Left kidney (tissue), 8 donors: ENCODE measurements at places on chromosomes 11 and 22. TPM values are rescaled to one million over a fixed set of nuclear protein-coding genes. Genes with fewer than 3 reads are reported as not detected.

Gene RASSF10
- polyA plus RNA-seq = 24.0 TPM

Gene RIN1
- polyA plus RNA-seq = 1.6 TPM

Gene CD6
- polyA plus RNA-seq = 1.5 TPM

Gene XKR3
- polyA plus RNA-seq = not detected

Gene MUC5AC
- 0.03 TPM for polyA plus RNA-seq

Gene SMIM35
- 0.17 TPM for polyA plus RNA-seq

Gene BLID
- polyA plus RNA-seq = not detected

- no peak for DNase-seq
Observed at GRCh38 chr11:36450110-36450572, 59.9 kb downstream of the TRAF6 start.

DNA sequence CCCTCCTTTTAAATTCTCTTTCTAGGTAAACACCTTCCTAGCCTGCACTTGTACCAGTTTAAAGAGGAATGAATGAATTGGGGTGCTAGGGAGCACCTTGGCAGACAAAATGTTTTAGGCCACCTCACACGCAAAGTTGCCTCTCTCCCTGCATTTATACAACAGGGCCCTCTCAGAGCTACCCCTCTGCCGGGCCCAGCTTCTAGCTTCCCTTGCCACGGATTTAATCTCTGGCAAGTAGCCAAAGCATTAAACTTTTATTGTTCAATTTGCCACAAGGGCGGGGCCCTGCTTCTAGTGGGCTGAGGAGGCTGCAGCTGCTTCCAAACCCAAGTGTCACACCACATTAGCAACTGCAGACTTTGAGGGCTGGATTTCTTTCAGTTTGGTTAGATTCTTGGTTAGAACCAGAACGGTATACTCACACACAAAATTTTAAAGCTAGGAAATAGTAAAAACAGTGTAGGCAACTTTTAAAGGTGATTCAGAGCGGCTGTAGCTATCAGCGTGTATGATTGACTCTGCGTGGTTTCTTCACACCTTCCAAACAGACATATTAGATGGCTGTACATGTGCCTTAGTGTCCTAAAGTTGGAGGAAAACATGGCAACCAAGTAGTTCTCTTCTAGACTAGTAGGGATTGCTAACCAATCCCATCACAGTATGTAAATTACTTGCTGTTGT, 6.5 kb downstream of the KREMEN1 start:
- DNase-seq = no peak

DNA sequence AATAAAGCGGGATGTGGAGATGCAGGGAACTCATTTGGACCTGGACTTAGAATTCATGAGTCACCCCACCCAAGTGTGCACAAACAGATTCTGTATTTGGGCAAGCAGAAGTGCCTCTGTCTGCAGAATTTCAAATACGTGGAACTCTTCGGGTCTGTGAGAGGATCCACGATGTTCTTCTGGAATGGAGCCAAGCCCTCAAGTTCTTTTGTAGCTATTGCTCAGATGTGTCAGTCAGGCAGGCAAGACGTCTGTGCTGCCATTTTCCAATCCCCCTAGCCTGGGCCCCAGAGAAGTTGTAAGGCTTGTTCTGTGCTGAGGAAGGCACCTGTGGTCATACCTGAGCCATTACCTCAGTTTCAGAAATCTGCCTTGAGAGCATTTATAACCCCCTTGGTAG, 132.8 kb upstream of the RASSF10 start:
- no peak for DNase-seq

- DNase-seq = no peak
Observed at GRCh38 chr22:35860087-35860733, 142.5 kb downstream of the APOL5 start.

DNA sequence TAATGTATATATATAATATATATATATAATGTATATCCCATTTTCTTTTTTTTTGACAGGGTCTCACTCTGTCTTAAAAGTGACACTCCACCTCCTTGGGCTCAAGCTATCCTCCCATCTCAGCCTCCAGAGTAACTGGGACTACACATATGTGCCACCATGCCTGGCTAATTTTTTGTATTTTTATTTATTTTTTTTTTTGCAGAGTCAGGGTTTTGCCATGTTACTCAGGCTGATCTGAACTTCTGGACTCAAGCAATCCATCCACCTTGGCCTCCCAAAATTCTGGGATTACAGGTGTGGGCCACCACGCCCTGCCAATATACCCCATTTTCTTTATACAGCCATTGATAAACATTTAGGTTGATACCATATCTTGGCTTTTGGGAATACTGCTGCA, 33.9 kb upstream of the SLC22A24 start:
- no peak for DNase-seq

- no peak for DNase-seq
Observed at GRCh38 chr11:985406-985805, 51.1 kb downstream of the MUC6 start.

GRCh38 chr11:117724104-117724503, 72.9 kb downstream of the DSCAML1 start:
- no peak for DNase-seq

DNA sequence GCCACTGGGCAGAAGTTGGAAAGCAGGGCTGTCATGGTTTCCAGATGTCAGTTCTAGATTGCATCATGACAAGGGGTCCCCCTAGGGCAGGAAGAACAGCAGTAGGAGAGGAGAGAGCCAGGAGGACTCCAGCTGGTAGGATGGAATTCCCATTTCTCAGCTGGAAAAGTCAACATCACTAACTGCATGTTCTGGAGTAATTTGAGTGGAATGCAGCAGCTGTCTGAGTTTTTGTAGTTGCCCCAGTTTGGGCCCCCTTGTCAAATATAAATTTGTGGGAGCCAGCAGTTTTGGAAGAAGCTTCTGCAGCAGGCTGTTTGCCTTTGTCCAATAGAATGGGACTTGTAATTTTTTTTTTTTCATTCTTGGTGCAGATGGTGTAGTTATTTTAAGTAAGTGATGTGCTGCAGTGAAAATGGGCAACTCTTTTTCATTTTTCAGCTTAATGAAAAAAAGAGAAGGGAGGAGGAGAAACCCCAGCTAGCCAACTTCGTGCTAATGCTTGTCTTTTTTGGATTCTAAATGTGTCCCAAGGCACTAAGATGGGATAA, 86.9 kb downstream of the LDLRAD3 start:
- DNase-seq = no peak

DNA sequence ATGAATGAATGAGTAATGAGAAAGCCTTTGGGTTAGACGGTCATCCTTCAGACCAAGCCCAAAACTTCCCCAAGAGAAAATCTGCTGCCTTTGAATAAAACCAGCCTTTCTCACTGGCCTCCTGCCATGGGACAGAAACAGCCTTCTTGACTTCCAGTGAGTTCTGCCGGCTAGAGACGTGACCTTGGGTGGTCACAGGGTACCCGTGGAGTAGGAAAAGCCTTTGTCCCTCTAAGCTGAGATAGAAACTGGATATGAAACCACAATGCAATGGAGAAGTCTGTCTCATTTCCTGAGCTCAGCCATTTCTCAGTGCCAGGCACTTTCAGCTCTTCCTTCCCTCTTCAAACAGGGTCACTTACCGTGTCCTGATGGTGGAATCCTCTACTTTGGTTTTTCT, 21.2 kb upstream of the YWHAH start:
- no peak for DNase-seq

- DNase-seq = no peak
Observed at GRCh38 chr22:32836280-32837123, 35.0 kb downstream of the TIMP3 start.

DNA sequence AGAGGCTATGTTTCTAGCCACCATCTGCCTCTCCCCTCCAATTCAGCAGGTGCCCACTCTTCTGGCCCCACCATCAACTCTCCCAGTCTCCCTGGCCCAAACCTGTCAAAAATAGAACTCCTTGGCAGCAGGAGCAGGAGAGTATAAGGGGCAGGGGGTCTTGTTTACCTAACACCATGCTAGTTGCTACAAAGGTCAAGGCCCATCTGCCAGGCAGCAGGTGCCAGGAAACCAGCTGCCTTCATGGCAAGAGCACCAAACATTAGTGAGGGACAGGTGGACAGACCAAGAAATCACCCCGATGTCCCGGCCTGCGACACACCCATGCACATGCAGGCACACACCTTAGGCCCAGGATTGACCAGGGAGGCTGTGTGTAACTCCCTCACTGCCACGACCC, 387.9 kb downstream of the BUD13 start:
- no peak for DNase-seq

GRCh38 chr11:27464289-27464696, 8.3 kb downstream of the LGR4 start:
- no peak for DNase-seq

DNA sequence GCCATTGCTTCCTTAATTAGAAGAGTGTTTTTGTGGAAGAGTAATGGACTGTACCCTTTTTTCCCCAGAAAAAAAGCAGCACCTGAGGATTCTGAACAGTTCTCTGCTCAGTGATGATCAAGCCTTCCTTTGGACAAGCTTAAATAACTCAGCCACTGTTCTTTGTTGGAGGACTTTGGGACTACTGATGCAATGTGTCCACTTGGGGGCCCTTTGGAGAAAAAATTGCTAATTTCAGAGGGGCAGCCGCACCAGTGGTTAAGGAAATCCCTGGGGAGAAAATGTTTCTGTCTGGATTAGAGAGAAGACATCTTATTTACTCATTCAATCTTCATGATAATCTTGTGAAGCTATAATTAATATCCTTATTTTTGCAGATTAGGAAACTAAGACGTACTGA, 5.3 kb upstream of the KMT2A start:
- no peak for DNase-seq

GRCh38 chr11:117670924-117671323, 126.1 kb downstream of the DSCAML1 start:
- no peak for DNase-seq

- no peak for DNase-seq
Observed at GRCh38 chr11:35200811-35201341, 61.9 kb downstream of the CD44 start.

GRCh38 chr11:125463590-125464269, 32.3 kb downstream of the FEZ1 start:
- no peak for DNase-seq

DNA sequence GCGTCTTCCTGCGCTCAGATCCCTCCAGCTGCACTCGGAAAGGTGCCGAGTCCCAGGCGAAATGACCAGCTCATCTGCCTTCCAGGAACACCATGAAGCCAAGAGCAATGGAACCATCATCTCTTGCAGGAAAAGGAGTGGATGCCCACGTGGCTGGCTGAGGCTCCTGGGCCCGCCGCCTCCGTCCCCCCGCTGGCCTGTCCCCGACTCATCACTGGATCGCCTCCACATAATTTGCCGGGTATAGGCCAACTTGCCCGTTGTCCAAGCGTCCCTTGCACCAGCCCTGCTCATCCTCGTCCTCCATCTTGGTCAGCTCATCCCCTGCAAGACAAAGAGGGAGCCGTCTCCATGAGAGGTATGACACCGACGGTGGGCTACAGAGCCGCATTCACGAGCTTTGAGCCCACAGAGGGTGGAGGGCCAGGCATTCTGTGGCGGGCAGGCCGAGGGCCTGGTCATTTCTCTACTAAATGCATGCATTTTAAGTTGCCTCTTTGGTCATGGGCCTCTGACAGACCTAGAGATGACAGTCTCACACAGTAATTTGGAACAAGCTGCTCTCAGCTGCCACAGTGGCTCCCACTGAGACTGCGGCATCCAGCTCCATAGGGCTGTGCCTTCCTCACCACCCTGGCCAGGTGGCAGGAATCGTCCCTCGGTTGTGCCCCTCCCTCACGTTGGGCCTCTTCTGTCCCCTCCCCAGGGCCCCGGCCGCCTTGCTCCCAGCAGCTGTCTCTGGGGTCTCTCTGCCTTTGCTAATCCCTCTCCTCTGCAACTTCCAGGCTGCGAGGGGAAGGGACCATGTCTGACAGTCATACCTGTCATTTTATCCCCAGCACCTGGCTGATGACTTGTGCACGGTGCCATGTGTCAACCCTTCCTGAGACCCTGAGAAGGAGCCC, 14.3 kb upstream of the ARFGAP3 start:
- DNase-seq = no peak

- no peak for DNase-seq
Observed at GRCh38 chr22:22944268-22944985, 56.8 kb downstream of the IGLL5 start.

GRCh38 chr22:27311698-27312550, 489.6 kb downstream of the MN1 start:
- DNase-seq = no peak

DNA sequence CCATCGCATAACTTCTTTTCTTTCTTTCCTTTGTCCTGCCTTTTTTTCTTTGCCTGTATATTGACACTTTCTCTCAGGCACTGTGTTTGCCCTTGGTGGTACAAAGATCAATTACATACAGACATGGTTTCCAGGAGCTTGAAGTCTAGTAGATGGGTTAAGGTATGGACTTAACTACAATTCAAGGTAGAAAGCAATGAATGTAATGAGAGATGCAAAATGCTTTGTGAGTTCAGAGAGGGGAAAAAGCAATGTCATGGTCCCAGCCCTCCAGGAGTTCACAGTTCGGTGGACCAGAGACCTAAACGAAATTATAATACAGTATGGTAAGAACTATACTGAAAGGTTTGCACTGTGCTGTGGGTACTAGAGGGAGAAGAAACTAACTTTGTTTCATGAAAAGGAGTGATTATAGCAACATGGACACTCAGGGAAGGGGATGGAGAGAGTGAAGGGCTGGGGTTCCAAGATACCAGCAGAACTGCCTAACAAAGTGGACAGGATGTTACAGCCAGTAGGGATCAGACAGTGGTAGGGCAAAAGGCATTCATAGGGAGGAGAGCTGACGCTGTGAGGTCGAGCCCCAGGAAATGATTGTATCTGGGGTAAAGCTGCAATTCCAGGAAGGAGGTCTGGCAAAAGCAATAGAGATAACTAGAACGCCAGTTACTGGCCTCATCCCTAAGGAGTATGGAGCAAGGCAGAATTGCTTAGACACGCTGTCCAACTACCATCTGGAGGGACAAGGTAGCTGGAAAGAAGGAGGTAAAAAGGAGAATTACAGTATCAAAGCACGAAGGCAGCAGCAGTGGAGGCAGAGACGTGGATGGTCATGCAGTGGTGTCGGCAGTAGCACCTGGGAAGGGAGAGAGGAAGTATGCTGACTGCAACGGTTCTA, 158.3 kb upstream of the MTMR2 start:
- no peak for DNase-seq

- DNase-seq = no peak
Observed at GRCh38 chr11:18789942-18790341, 1.7 kb downstream of the PTPN5 start.

DNA sequence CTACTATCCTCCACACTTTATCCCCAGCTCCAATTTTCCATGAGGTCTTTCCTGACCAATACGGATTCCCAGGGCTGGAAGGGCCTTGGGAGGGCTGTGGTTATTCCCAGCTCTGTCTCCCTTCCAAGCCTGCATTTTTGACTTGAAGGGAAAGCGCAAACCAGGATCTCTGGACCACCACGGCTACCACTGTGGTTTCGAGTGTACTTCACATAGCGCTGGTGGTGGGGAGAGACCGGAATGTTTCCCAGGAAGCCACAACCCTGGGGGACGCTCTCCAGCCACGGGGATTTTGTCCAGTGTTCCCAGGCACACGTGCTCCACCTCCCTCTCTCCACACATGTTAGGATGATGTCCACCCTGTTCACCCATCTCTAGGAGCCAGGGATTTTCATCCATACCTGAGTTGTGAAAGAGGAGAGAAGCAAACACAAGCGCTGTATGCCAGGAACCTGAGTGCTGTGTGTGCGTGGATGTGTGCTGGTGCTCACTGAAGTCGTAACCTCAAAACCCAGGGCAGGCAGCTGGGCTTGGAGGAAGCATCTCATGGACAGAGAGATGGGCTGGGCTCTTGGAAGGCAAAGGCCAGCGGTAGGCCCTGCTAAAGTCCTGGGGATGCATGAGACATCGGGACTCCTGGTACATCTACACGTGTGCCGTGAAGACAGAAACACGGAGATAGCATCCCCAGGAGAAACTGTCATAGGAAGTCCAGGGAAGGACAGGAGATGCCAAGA, 1.3 kb upstream of the NPTXR start:
- DNase-seq = no peak

- no peak for DNase-seq
Observed at GRCh38 chr11:12131943-12132789, 21.8 kb downstream of the MICAL2 start.
